ENCODE measurements at places on chromosomes 7 and 10.
A peak's percentile ranks its signal among the peaks of the same experiment; 100 is the strongest.

DNA sequence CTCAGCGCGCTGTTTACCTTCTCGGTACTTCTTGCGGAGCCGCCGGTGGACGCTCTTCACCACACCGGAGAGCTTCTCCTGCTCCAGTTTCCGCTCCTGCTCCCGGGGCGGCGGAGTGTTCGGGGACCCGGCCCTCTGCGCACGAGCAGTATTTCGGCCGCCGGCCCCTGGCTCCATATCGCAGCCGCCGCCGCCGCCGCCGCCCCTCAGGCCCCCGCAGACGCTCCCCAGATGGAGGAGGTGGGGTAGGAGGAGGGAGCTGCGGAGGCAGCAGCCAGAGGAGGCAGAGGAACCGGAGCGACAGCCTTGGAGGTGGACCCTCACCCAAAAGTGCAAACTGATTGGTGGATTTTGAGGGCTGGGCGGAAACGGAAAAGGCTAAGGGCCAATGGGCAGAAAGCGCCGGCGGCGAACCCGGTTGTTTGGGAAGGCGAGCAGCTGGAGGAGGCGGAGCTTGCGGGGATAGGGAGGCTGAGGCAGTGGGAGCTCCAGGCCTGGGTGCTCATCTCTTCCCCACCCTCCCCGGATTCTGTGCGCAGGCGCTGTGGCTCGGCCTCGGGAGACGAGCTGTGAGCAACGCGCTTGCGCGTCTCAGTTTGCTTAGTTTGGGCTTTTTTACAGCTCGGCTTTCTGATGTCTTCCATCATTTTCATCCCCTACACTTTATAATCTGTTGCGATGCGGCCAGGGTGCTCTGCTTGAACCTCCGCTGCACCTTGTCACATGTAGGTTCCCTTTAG is 146.9 kb downstream of the GPR85 start:
- peak; percentile 98 for DNase-seq

DNA sequence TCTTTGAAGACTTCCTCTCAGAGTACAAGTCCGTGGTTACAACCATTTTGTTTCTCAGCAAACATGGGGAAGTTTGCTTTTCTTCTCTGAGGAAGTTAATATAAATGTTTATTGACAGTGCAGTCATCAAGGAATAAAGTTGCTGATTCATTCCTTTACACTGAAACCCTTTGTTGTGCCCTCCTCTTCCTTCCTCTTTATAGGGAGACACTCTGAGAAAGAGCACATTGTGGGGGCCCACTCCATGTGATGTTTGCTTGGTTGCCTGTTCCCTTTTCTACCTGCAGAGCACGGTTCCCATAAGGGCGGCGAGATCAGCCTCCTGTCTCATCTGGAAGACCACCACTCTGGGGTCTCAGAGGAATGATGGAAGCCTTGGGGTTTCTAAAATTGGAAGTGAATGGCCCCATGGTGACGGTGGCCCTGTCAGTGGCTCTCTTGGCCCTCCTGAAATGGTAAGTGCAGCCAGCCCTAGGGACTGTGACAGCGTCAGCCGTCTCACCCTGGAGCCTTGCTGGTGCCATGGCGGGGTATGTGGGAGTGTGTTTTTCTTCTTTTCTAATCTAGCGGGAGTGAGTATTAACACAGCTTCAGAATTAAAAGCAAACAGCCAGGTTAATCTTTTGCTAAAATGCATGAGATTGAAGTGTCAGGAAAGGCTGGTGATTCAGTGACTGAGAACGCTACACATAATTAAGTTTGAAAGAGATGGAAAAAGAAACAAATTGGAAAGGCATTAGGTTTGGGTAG is at the start of gene TBXAS1:
Gene TBXAS1, plus strand, starts transcription at position 240 of the 750 bp plus-strand sequence. Its CDS starts 127 bp downstream, at position 367.
- DNase-seq, result no peak

DNA sequence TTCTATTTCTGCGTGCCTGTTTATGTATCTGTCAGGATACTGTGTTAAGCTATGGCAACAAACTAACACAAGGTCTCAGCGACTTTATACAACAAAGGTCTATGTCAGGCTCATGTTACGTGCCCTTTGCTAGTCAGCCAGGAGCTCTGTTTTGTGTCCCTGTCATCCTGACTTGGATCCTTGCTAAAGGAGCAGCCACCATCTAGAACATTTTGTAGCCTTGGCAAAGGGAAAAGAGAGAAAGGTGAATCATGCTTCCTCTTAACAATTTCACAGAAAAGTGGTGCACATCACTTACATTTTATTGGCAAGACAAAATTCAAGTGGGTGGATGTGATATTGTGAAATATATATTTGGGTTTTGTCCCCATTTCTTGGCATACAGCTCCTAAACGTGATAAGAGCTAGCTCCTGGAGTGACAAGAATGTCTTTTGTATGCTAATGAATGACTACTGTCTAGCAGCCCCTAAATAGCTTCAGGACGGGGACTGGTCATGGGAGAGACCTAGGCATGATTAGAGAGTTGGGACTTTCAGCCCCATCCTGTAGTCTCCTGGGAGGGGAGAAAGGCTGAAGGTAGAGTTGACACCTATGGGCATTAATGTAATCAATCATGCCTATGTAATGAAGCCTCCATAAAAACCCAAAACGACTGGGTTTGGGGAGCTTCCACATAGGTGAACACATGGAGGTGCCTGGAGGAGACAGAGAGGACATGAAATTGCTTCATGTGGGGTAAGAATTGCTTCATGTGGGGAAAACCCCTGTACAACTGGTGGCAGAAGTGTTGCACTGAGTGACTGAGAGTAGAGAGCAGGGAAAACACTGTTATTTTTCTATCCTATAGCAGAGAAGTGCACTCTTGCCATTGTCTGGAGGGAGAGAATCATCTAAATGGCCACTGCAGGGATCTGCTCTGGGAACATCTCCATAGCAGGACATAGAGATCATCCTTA is 33.0 kb downstream of the MRPL32 start:
- no peak for DNase-seq

DNA sequence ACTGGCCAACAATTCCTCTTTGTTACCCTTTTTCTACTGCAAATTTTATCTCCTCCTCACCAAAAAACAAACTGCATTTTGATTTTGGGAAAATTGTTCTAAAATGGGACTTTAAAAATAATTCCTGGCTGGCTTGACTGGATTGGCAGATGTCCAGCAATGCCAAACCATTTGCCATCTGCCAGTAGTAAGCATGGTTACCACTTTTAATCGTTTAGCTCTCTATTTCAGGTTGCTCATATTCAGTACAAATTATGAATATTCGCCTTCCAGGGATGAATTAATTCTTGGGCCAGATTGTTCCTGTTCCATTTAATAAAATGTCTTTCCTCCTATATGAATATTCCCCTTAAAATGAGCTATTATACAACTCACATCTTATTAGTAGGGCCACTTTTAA is 35.7 kb downstream of the SMNDC1 start:
- DNase-seq, result no peak

DNA sequence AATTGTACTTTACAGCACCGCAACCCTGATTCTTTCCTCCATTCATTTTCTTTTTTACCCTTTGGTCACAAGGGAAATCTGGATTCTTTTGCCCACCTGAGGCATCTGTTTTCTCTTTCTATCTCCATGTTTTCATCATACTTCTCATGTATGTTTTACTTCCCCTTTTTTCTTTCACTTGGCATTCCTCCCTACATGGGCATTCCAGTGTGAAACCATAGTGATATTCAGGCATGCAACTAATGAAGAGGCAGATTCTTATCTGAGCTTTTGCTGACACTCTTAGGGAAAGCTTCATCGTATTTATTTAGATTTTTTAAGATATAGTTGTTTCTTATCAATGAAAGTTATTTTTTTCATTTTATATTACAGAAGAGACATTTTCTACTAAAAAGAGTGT is 405.2 kb upstream of the TEX47 start:
- no peak for DNase-seq

- no peak for DNase-seq
These were observed 73.3 kb downstream of the DLG5 start for GRCh38 chr10:77853256-77853655.

GRCh38 chr7:92632791-92633190 is 42.6 kb upstream of the FAM133B start:
- DNase-seq, result no peak

GRCh38 chr7:16619979-16620408 is 25.6 kb downstream of the ANKMY2 start:
- DNase-seq, result no peak

DNA sequence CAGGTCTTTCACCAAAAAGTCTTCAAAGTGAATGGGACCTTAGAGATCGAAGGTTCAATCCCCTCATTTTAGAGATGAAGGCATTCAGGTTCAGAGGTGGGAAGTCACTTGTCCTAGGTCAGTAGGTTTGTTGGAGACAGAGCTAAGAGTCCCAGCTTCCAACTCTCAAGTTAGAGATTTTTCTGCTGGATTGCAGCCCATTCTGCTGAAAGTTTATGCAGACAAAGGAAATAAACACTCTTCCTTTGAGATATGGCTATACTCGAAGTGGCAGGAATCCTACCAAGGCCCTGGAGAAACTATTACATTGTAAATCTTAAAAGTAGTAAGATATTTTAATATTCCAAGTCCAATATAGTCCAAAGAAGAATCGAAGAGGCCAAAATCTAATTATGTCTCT is 64.4 kb downstream of the LYZL1 start:
- DNase-seq, result no peak

DNA sequence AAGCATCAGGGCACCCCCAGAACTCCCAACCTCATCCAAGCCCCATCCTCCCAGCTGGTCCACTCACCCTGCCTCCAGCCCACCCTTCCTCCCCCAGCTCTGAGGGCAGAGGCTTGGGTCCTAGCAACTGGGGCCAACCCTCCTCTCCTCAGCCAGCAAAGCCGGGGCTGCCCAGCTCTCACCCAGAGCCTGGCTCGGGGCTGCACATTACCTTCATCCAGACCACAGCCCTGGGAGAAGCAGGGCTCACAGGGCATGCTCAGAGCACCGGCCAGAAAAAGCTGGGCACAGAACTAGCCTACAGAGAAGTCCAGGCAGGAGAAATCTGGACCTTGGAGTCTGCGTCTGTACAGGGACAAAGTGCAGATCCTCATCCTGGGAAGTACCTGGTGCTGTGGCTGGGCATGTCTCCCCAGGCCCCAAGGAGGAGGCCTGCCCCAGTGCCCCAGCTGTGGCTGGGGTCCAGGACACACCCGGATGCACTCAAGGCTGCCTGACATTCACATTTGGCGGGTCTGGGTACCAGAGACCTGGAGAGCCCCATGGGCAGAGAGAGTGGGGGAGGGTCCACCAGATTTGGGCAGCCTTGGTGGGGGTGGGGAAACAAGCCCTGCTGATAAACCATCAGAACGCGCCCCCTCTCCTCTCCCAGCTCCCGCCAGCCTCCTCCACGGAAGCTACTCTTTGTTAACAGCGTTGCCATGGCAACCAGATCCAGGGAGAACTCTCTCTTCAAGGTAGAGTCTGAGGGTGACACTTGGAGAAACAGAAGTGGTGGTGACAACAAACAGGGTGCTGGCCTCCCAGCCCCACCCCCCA is 5.1 kb downstream of the RASGEF1A start:
- DNase-seq, result no peak

- no peak for DNase-seq
These were observed 222.9 kb upstream of the ZNF32 start for GRCh38 chr10:43871545-43871944.

DNA sequence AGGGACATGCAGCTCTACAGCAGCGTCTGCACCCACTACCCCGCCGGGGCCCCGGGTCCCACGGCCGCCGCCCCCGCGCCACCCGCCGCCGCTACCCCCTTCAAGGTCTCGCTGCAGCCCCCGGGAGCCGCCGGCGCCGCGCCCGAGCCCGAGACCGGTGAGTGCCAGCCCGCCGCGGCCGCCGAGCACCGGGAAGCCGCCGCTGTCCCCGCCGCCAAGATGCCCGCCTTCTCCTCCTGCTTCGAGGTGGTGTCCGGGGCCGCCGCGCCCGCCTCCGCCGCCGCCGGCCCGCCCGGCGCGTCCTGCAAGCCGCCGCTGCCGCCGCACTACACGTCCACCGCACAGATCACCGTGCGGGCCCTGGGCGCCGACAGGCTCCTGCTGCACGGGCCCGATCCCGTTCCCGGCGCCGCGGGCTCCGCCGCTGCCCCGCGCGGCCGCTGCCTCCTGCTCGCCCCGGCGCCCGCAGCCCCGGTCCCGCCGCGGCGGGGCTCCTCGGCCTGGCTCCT is 631 bp downstream of the OTUD1 start:
- no peak for DNase-seq

DNA sequence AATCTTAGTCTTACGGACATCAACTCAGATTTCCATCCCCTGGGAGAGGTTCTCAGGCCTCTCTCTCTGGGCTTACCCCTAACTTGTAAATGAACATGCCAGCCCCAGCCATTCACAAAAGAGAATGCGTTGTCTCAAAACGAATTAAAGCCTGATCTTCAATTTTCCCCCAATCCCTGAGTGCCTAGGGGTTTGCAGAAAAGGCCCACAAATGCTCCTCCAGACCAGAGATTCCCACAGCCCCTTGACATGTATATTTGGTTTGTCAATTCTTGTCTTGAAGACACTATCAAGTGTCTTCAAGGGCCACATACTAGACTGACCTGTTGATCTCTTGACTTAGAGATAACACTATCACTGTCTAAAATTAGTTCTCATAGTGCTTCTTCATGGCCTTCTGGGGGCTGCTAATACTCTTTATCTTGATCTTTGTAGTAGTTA is 11.9 kb upstream of the HOXA13 start:
- DNase-seq, result no peak

DNA sequence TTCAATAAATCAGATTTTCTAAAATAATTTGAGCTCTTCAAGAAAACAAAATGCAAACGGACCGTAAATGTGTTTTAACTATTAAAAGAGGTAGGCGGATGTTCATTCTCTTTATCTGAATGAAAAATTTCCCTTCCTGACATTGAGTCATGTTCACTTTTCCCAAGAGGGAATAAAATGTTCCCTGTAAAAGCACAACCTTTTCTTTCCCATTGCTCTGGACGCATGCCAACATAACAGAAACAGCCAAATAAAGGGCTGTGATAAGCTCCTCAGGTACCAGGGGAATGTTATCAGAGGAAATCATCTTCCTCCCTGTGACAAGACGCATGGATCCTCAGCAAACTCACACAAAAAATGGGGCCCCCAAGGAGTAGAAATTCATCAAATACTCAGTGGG is 251.8 kb downstream of the MTERF1 start:
- no peak for DNase-seq

GRCh38 chr10:119480667-119481066 is 61.9 kb downstream of the RGS10 start:
- no peak for DNase-seq

- no peak for DNase-seq
These were observed 12.4 kb upstream of the ACTA2 start for GRCh38 chr10:88964869-88965415.

DNA sequence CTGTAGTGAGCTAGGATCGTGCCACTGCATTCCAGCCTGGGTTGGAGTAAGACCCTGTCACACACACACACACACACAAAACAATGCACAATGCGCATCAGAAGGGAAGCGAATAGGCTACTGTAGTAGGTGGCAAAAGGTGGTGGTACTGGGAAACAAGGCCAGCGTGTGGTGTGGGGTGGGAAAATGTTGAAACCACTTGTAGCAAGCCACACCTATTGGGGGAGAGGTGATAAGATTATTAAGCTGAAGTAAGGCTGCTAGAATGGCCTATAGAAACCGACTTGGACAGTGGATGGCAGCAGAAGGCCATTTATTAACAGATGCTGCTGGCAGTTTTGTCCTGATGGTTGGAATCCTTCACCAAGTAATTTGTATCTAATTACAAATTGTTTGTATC is 7.2 kb upstream of the CHCHD1 start:
- no peak for DNase-seq

- DNase-seq, result no peak
These were observed 43.8 kb upstream of the SEC61G start for GRCh38 chr7:54802841-54803240.

GRCh38 chr10:3148994-3149393 is 23.6 kb downstream of the PITRM1 start:
- no peak for DNase-seq

Measured in stimulated activated CD4-positive, alpha-beta T cell treated with anti-CD3 and anti-CD28 coated beads, Interleukin-1b, Interleukin-23, amount 100 ng/mL, for 1 hour (primary cell).